ENCODE measurements at places on chromosomes 12 and 14. TPM values are rescaled to one million over a fixed set of nuclear protein-coding genes. Genes with fewer than 3 reads are reported as not detected.

DNA sequence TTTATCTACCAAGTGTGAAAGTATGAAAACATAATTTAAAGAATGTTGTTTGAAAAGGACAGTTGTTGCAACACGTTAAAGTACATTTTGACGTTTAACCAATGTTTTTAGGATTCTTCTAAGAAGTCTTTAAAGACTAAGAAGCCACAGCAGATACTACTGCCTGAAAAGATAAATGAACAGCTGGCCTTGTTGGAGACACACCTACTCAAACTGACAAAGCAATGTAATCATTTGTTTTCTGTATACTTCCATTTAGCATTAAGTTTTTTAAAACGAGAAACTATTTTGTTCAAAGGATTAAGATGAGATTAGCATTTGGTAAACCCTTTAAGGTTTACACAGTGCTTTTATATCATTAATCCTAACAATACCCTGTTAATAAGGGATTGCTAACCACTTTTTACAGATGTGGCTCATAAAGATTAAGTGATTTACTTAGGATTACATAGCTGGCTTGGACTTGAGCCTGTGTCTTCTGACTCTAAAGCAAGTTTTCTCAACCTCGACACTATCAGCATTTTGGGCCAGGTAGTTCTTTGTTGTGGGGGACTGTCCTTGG is 134.4 kb downstream of the CFAP54 start:
- DNase-seq, result no peak

GRCh38 chr12:24139035-24139434 is 189.6 kb upstream of the SOX5 start:
- no peak for DNase-seq

DNA sequence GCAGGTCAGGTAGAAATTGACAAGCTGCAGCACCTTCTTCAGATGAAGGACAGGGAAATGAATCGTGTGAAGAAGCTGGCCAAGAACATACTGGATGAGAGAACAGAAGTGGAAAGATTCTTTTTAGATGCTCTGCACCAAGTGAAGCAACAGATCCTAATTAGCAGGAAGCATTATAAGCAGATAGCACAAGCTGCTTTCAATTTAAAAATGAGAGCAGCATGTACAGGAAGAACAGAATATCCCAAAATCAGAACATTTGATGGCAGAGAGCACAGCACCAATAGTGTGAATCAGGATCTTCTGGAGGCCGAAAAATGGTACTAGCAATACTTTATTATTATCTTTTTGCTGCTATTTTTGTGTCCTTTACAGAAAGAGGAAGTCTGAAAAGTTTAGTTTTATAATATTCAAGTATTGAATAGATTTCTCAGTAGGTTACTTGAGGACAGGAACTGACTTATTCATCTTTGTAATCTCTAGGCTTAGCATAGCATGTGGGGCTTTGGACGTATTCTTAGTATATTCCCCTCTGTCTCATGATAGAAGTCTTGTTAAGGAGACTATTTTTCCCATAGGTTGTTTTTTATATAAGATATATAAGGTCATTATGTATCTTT is 30.8 kb downstream of the BBOF1 start:
- no peak for DNase-seq

The ANO2 gene
- total RNA-seq, result 3.3 TPM

The CCDC175 gene
- total RNA-seq, result 0.39 TPM

All from type B pancreatic cell (in vitro differentiated cells).